Heart right ventricle (tissue), 16 donors: ENCODE measurements at places on chromosomes 1 and 21. TPM values are rescaled to one million over a fixed set of nuclear protein-coding genes. Genes with fewer than 3 reads are reported as not detected.

KCNE2 gene
- total RNA-seq: not detected

NPR1 gene
- 11.5 TPM for total RNA-seq

OR10K2 gene
- not detected for total RNA-seq

SLAMF8 gene
- 24.4 TPM for total RNA-seq

PLA2G2D gene
- not detected for total RNA-seq

DNA sequence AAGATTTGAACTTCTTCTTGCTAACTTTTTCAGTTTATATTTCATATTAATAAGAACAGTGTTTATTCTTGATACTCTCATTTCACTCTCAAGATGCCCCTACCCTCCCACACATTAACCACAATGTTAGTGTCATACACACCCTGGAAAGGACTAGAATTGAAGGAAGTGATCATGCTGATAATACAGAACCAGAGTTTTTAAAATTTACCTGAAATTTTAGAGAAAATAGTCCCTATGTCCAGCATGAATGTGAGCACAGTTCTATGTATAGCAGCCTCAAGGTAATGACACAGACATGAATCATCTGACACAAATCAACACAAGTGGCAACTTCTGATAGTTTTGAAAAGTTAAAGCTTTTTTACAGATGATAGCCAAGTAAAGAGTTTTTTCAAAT is 26.0 kb downstream of the RGS1 start:
- H3K4me1 ChIP-seq: peaks cover 21% of the 10 kb centered on the region
- no peak overlapping the region for H3K27ac ChIP-seq
- no peaks in the 10 kb centered on the region for H3K36me3 ChIP-seq
- DNase-seq: no peak

DNA sequence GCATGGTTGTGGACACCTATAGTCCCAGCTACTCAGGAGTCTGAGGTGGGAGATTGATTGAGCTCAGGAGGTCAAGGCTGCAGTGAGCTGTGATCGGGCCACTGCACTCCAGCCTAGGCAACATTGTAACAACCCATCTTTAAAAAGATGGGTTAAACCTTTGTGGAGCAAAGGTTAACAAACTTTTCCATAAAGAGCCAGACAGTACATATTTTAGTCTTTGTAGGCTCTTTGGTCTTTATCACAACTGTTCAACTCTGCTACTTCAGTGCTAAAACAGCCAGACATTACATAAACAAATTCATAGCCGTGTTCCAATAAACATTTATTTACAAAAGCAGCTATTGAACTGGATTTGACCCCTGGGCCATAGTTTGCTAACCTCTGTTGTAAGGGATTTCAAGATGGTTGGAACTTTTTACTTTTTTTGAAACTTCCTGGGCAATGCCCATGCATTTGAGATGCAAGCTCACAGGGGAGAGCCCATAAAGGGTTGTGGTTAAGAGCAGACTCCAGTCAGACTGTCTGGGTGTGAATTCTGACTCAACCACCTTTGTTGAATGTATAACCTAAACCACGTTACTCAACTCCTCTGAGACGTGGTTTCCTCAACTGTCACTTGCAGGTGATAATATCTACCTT is 10.8 kb downstream of the INAVA start:
- no peak for DNase-seq
- no peak overlapping the region for H3K4me3 ChIP-seq
- H3K27ac ChIP-seq: no peak overlapping the region
- no peaks in the 10 kb centered on the region for H3K27me3 ChIP-seq
- no peaks in the 10 kb centered on the region for H3K36me3 ChIP-seq
- no peaks in the 10 kb centered on the region for H3K4me1 ChIP-seq

DNA sequence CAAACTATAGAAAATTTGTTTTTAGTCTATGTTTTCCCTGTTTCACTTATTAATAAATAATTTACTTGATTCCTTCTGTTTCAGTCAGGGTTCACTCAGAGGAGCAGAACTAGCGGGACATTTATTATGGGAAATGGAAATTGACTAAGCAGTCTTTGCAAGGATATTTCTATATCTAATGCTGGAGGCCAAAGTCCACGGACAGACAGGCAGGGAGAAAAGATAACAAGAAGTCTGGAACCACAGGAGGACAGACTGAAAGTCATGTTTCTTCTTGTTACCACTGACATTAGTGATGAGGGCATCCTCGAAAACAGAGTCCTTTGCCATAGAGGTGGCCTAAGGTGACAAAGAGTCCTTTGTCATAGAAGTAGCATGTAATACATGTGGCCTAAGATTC is 744.5 kb upstream of the TMPRSS15 start:
- H3K27ac ChIP-seq: no peak overlapping the region
- no peak overlapping the region for H3K4me3 ChIP-seq
- H3K4me1 ChIP-seq: no peaks in the 10 kb centered on the region
- no peak for DNase-seq
- H3K27me3 ChIP-seq: no peaks in the 10 kb centered on the region
- H3K36me3 ChIP-seq: no peaks in the 10 kb centered on the region

- H3K27me3 ChIP-seq: no peaks in the 10 kb centered on the region
- no peak for DNase-seq
- no peaks in the 10 kb centered on the region for H3K36me3 ChIP-seq
- no peak overlapping the region for H3K4me3 ChIP-seq
Observed at GRCh38 chr1:9349331-9349851, 56.7 kb downstream of the SPSB1 start.

DNA sequence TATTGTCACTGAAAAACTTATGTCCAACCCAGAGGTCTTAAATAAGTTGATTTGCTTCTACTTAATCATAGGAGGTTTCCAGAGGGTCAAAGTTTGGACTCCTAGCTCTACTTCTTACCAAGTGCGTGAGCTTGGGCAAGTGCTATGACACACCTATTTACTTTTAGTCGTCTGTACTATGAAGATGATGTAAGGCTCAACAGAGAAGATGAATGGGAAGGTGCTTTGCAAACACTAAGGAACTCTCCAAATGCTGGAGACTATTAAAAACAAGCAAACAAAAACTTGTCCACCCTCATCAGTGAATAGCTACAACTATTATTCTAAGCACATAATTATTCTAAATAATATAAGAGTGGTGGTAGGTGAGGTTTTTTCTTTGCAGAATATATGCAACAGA is 232.3 kb upstream of the USP24 start:
- H3K36me3 ChIP-seq: no peaks in the 10 kb centered on the region
- peaks cover 6% of the 10 kb centered on the region for H3K4me1 ChIP-seq
- no peak for DNase-seq
- H3K27ac ChIP-seq: no peak overlapping the region
- no peak overlapping the region for H3K4me3 ChIP-seq

GRCh38 chr1:184593597-184593996 is 161.1 kb downstream of the EDEM3 start:
- no peak for DNase-seq
- H3K27ac ChIP-seq: no peak overlapping the region
- no peaks in the 10 kb centered on the region for H3K27me3 ChIP-seq
- no peak overlapping the region for H3K4me3 ChIP-seq
- H3K4me1 ChIP-seq: peaks cover 9% of the 10 kb centered on the region
- H3K36me3 ChIP-seq: no peaks in the 10 kb centered on the region

DNA sequence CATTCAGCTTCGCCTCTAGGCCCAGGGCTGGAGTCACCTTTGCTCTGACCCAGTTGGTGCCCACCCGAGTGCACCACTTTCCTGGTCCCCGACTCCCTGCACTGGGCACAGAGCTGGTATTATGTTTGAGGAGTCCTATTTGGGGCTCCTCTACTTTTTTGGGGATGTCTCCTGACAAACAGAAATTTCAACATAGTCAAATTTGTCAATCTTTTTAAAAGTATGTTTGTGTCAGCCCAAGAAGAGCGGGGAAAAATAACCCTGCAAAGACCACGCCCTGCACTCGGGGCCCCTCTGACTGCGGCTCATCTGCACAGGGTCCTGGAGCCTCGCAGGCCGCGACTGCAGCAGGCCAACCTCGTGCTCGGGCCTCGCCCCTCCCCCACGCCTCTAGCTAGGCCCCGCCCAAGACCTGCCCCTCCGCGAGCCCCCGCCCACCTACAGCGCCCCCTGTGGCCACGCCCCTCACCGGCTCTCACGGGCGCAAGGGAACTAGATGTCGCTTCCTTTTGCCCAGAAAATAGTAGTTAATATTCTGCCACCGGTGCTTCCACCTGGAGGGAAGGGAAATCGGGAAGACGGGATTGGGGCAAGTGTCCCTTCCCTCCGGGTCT is 11.4 kb downstream of the FAM229A start:
- H3K4me3 ChIP-seq: peak overlapping the region; percentile 84
- no peak for DNase-seq
- H3K27me3 ChIP-seq: no peaks in the 10 kb centered on the region
- peak overlapping the region; percentile 91 for H3K27ac ChIP-seq
- peaks cover 37% of the 10 kb centered on the region for H3K4me1 ChIP-seq

- no peak for DNase-seq
- H3K27ac ChIP-seq: no peak overlapping the region
- H3K4me3 ChIP-seq: no peak overlapping the region
- no peaks in the 10 kb centered on the region for H3K4me1 ChIP-seq
- H3K36me3 ChIP-seq: no peaks in the 10 kb centered on the region
Observed at GRCh38 chr1:210801501-210801900, 332.4 kb downstream of the KCNH1 start.
